ENCODE measurements at places on chromosomes 13 and 19.

DNA sequence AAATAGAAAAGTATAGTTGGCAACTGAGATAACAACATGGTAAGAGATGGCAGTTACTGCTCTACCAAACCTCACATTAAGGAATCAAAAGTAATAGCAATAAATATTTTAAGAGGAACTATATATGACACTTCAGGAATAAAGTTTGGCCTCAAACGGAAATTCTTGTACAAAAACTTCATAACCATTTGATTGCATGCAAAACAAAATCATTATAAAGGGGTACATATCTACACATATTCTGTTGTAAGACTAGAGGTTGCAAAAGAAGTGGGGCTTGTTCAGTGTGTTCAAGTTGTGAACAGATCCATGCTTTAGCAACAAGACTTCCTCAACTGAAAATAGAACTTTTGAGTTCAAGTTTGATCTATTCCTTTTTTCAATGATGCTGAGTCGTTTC is 133.5 kb upstream of the MIR17HG start:
- DNase-seq, result no peak

- DNase-seq, result no peak
These were observed 253.7 kb downstream of the KCTD12 start for GRCh38 chr13:76632401-76633044.

DNA sequence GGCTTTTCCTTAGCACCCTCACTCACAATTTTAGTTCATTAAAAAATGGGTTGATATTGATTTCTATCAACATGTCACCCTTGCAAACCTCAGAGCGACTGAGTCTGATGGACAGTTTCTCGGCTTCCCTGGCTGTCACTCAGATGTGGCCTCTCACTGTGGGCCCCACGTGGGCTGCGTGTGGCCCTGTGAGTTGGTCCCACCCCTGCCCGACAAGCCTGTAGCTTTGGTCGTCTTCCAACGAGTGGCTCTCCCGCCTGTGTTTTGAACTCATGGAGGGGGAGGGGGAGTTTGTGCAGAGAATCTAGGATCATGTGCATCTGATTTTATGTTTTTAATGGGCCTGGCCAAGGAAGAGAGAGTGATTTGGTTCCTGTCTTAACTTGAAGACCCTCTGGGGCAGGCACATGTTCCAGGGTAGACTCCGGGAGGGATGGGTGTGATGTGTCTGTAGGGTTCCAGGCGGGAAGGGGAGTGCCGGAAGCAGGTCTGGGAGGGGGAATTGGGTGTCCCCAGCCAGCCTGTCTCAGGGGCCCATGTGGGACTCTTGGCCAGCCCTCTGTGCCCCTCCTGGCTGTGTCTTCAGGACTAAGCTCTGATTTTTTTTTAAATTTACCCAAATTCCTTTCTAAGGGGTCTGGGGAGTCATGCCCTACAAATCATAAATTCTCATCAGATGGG is 18.9 kb downstream of the ATP11A start:
- DNase-seq, result no peak

DNA sequence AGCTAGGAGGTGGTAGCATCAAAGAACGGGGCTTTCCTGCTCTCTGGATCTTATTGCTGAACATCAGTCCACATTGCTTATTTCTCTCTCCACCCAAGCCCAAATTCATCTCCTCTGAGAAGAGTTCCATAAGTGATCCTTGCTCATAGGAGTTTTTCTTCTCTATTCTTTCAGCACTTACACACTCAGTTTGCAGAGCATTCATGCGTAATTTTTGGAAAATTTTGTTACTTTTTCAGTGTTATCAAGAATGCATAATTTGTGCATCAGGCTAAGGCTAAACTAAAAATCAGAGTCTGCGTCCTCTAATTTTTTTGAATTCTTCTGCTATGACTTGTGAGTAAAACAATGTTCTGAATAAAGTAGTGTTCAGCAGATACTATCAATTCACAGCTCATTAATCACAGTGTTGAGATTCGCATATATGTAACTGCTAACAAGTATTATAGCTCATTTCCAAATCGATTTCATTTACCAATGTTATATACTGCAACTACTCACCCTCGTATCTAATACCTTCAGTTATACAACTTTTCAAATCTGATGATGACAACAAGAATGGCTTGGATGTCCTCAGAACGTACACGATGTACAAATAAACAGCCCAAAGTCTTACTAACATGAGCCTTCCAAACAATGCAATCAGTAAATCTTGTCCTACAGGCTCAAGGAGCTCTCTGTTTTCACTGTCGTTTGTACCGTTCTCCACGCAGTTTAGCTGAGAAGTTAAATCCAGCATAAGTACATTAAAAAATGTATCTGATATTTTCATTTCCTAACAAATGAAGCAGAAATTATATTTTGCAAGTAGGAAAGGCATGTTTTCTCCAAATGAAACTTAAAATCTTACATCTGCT is 36.4 kb upstream of the STARD13 start:
- no peak for DNase-seq

GRCh38 chr19:4581666-4582553 is 22.4 kb upstream of the SEMA6B start:
- DNase-seq, result no peak

DNA sequence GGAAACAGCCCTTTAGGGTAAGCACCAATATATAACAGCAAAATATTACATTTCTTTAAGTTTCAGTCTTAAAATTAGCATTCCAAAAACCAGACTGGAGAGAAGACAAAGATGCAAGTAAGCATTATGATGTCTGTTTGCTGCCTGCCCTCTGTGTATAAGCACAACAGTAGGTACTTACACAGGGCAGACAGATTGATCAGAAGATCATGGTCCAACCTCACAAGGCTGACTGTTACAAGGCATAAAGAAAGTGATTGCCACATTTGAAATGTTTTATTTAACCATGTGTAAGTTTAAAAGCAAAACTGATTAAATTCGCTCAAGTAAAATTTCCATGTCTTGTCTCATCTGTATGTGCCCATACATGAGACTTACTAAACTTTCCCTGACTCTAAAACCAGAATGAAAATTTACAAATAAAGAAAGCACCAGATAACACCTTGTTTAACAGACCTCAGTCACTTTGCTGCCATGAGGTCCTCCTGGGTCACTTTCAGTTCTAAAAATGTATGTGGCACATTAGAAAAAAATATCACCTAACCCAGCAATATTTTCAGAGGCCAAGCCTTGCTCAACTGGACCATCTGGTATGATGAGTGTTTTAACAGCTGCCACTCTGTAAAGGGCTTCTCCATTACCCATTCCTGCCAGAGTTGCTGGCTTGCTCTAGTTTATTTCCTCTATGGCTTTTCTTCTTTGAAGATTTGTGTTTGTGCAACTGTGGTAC is 297.0 kb downstream of the RBM26 start:
- DNase-seq, result no peak

GRCh38 chr13:80590551-80590950 is 249.6 kb upstream of the SPRY2 start:
- DNase-seq, result no peak

DNA sequence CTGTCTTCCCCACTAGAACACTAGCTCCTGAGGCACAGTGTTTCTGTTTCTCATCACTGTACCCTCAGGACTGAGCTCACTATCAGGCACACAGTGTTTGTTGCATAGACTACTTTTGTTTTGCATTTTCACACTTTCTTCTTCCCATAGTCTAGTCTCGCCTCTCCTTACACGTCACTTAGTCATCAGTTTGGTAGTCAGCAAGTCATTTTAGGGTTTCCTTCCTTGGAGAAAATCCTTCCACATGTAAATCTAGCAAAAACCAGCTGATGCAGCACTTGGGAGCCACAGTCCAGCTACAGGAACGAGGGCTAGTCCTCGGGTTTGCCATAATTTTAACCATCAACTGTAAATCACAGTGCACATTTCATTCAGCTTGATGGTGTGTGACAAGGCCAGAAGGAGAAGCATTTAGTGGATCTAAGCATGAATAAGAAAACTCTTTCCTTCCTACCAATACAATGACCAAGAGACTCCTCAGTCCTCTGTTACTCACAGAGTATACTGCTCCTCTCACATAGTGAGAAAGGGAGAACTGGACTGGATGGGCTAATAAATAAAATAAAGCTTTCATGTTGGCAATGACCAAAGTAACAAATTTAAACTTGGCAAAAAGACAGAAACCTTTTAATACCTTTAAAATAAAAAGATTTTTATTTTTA is 221.0 kb downstream of the KLF12 start:
- no peak for DNase-seq

DNA sequence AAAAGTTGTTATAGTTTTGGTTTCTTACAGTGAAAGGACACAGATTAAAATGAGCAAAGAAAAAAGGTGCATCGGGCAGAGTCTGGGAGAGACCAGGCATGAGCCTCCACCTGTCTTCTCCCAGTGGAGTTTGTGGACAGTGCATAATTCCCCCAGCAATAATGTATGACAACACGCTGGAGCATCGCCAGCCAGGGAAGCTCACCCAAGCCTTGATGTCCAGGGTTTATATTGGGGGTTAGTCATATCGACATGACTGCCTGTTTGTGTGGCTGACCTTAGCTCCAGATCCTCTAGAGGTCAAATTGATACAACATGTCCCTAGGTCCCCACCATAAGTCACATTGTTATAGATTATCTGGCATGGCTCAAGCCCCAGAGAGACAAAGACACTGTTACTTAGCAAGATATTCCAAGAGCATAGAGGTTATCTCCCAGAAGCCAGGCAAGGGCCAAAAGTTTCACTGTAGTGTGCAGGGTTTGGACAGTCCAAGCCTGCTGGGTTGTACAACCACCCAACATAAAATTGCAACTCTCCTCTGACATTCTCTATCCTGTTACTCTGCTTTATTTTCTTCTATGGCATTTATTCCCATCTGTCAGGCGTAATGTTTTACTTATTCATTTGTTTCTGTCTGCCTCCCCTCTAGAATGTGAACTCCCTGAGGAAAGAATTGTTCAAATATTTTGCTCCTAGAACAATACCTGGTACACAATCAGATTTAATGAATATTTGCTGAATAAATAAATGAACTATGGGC is 5.6 kb upstream of the KLK13 start:
- no peak for DNase-seq

DNA sequence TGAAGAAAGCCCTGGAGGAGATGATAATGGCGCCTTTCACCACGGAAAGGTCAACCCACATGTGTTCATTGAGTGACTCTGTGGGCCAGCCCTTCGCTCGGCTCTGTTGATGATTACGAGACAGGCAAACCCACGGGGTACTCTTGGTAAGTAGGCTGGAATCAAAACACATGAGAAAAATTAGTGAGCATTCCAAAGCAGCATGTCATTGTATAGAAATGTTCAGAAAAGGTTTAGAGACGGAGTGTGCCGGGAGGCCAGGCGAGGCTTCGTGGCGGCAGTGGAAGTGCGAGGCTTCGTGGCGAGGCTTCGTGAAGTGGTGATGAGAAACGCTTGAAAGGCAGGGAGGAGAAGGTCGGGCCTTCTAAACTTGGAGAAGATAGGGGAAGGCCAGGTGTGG is 144.3 kb downstream of the ZNF536 start:
- peak; percentile 19 for DNase-seq

DNA sequence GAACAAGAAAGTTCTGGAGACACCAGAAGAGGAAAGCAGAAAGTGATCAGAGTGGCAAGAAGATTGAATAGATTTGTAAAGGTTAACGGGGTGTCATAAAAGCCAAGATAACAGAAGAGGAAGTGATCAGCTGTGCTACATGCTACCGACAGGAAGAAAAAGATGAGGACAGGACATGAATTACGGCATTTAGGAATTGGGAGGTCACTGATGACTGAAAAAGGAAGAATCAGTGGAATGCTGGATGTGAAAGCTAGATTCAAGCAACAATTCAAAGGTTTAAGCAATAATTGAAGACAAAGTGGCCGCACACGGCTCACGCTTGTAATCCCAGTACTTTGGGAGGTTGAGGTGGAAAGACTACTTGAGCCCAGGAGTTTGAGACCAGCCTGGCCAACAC is 15.1 kb downstream of the ZNF160 start:
- DNase-seq, result no peak

DNA sequence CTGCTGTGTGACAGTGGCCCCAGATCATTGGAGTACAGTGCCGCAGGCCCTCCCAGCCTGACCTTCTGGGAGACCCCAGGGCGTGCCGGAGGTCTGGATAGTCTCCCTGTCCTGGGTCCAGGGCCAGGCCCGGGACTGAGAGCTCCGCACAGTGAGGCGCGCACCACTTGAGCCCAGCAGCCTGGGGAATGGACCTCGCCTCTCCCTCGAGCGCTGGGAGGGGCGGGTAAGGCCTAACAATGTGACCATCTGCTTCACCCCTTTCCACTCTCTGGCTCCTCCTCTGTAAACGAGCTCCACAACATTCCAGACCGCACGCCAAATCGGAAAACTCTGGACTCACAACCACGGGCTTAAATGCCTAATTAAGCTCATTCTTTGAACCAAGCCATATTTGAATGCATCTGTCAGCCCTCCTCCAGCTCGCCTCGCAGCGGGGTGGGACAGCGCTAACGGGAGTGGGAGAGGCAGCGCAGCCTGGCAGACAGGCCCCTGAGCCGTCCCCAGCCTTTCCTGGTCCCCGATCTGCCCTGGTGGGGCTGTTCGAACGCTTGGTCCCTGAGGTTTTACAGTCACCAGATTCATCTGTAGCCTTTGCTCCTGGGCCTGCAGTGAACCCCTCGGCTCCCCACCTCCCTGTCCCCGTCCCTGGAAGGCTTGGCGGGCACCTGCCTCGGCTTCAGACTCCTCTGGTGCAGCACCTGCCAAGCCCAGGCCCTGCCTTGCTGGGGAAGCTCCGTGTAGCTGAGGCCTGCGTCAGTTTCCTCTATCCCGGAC is 120.7 kb upstream of the VSTM2B start:
- DNase-seq, result no peak

GRCh38 chr19:49690656-49691242 is at the start of gene CPT1C:
Gene CPT1C, plus strand, starts transcription at chr19:49691116. Its CDS starts 1,137 bp downstream, at chr19:49692253.
- peak; percentile 64 for DNase-seq

GRCh38 chr13:24038405-24038804 is 122.1 kb upstream of the SPATA13 start:
- DNase-seq, result no peak

GRCh38 chr13:104625201-104625600 is 1559.0 kb upstream of the SLC10A2 start:
- no peak for DNase-seq

GRCh38 chr13:28355046-28355821 is 139.7 kb downstream of the FLT1 start:
- no peak for DNase-seq

GRCh38 chr13:102700088-102701031 is 5.5 kb upstream of the METTL21C start:
- DNase-seq, result no peak

DNA sequence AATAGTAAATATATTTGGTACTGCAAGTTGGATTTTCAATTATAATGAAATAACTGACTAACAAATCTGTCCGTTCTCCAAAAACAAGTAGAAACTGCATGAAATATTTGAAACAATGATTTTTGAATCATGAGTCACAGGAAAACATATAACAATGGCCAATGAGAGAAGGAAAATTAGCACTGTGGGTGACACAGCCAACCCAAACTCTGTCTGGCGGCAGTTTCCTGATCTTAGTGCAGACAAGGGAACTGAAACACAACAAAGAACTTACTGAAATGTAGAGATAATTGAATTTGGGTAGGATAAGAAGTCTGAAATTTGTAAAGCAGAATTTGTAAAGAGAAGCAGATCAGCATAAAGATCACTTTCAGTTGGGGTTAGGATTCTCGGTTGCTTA is 2743.3 kb upstream of the PCDH20 start:
- DNase-seq, result no peak

Measured in left lobe of liver (tissue), 2 donors.